ENCODE measurements at places on chromosomes 16 and 17. TPM values are rescaled to one million over a fixed set of nuclear protein-coding genes. Genes with fewer than 3 reads are reported as not detected.

- H3K27ac ChIP-seq = no peak overlapping the region
- DNase-seq = no peak
- H3K36me3 ChIP-seq = no peaks in the 10 kb centered on the region
- H3K27me3 ChIP-seq = no peaks in the 10 kb centered on the region
- H3K4me3 ChIP-seq = no peak overlapping the region
Measured at GRCh38 chr16:17359788-17360390, 110.9 kb downstream of the XYLT1 start.

DNA sequence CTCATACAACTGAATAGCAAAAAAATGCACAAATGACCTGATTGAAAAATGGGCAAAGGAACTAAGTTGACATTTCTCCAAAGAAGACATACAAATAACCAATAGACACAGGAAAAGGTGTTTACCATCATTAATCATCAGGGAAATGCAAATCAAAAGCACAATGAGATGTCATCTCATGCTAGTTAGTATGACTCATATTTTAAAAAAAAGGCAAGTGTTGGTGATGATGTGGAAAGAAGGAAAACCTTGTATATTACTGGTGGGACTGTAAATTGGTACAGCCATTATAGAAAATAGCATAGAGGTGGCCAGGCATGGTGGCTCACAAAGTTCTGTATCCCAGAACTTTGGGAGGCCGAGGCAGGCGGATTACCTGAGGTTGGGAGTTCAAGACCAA is 232.5 kb upstream of the ZFHX3 start:
- H3K27ac ChIP-seq = no peak overlapping the region
- no peaks in the 10 kb centered on the region for H3K36me3 ChIP-seq
- H3K4me1 ChIP-seq = no peaks in the 10 kb centered on the region
- no peaks in the 10 kb centered on the region for H3K27me3 ChIP-seq
- H3K4me3 ChIP-seq = no peak overlapping the region

DNA sequence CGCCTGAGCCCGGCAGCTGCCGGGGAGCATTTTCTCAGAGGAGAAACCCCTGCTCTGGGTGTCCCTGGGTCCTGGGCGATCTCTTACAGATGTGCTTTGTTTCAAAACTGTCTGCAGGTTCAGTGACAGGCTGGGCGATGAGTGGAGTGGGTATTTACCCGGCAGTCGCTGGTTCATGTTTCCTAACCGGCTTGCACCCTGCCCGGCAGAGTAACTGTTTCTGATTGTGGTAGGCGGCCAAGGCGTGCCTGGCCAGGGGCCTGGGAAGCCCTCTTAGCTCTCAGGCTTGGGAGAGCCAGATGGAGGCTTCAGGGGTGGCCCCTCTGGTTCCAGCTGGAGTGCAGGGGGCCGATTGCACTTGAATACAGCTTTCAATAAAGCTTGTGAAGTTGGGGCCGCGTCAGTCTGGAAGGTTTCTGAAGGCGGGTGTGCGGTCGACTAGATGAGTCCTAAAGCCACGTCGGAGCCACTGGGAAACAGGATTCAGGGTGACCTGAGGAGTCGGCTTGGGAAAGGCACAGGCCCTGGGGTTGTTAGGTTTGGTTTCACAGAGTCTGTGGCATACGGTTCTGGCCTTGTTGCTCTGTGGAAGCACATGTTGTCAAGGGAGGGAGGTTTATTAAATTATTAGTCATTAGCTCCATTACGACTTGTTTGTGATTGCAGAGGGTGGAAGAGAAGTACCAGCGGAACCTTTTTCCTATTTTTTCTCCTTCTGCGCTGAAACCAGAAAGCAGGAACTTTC is 1.4 kb downstream of the BAIAP2 start:
- no peaks in the 10 kb centered on the region for H3K36me3 ChIP-seq
- no peak for DNase-seq
- no peak overlapping the region for H3K4me3 ChIP-seq
- peaks cover 5% of the 10 kb centered on the region for H3K4me1 ChIP-seq
- no peaks in the 10 kb centered on the region for H3K27me3 ChIP-seq

DNA sequence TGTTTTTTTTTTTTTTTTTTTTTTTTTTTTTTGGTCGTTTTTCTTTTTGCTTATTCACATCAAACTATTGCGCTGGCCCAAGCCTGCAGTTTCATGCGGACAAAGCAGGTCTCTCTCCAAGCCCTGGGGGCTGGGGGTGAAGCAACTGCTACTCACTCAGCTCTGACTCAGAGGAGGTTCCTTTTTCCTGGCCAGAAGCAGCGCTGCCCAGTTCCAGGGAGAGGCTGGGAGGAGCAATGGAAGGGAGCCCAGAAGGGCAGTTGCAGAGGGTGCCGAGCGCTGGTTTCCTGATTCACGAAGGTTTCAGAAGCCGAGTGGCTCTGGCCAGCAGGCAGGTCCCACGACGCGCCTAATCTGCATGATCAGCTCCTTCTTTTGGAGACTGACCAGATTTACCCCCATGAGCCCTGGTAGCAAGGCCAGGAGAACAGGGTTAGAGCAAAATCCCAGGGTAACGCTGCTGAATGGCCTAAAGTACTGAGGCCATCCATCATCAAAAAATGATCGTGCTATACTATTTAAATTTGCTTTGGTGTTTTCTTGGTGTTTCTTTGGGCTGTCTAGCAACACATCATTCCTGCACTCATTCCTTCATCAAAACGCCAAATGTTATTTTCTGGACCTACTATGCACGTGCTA is 144.7 kb upstream of the SOX9 start:
- H3K4me1 ChIP-seq = no peaks in the 10 kb centered on the region
- no peaks in the 10 kb centered on the region for H3K27me3 ChIP-seq
- no peaks in the 10 kb centered on the region for H3K36me3 ChIP-seq
- H3K4me3 ChIP-seq = no peak overlapping the region
- H3K27ac ChIP-seq = no peak overlapping the region

DNA sequence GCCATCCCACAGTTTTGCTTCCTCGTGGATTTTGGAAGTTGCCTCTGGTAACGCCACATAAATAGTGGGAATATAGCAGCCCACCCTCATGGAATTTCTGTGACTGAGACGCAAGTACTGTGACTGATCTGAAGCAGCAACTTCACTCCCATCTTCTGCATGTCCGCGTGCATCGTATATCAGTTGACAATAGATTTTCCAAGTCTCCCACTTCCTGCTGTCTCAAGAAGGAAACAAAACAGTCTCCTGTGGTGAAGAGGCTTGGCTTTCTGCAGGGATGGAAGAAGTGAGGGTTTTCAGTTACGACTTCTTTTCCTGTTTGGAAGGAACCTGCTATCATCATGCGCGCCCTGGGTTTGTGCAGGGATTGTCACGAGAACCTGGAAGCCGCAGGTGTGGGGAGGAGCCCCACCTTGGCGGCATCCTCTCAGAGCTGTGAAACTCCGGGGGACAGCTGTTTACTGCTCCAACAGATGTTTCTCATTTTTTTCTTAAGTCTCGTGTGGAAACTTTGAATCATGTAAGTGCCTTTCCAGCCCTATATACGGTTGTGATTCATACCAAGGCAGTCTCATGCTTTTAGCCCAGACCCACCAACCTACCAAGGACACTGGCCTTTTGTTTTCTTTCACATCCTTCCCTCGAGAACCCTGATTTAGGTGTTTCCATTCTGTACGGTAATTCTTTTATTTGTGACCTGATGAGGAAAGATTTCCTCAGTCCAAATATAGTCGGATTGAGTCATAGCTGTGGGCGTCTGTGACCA is 57.5 kb downstream of the WIPI1 start:
- no peak overlapping the region for H3K4me3 ChIP-seq
- no peaks in the 10 kb centered on the region for H3K36me3 ChIP-seq
- no peaks in the 10 kb centered on the region for H3K27me3 ChIP-seq
- no peak for DNase-seq
- H3K27ac ChIP-seq = no peak overlapping the region

GRCh38 chr16:11572301-11572995 is 14.3 kb downstream of the LITAF start:
- no peaks in the 10 kb centered on the region for H3K36me3 ChIP-seq
- no peak for DNase-seq
- no peaks in the 10 kb centered on the region for H3K4me1 ChIP-seq
- H3K27ac ChIP-seq = no peak overlapping the region
- no peak overlapping the region for H3K4me3 ChIP-seq

GRCh38 chr17:69064001-69064400 is 3.3 kb upstream of the ABCA9 start:
- H3K36me3 ChIP-seq = no peaks in the 10 kb centered on the region
- peaks cover 8% of the 10 kb centered on the region for H3K4me1 ChIP-seq
- H3K27me3 ChIP-seq = no peaks in the 10 kb centered on the region

DNA sequence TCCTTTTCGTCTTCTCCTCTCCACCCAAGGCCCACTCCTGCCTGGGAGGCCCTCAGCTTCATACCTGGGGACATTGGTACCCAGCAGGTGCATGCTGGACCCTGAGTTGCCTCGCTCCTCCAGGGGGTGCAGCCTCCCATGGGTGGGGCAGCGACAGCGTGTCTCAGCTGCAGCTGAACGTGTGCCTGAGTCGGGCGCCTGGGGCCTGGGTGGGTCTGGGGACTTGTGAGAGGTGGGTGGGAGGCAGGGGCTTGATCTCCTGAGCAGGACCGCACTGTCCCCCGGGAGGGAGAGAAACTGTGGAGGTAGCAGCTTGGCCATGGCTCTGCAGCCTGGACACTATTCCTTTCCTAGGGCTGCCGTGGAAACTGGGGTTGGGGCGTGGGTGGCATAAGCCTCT is 24.8 kb upstream of the ENGASE start:
- H3K36me3 ChIP-seq = no peaks in the 10 kb centered on the region
- no peak overlapping the region for H3K27ac ChIP-seq
- H3K4me1 ChIP-seq = no peaks in the 10 kb centered on the region
- H3K27me3 ChIP-seq = no peaks in the 10 kb centered on the region
- DNase-seq = no peak
- no peak overlapping the region for H3K4me3 ChIP-seq

DNA sequence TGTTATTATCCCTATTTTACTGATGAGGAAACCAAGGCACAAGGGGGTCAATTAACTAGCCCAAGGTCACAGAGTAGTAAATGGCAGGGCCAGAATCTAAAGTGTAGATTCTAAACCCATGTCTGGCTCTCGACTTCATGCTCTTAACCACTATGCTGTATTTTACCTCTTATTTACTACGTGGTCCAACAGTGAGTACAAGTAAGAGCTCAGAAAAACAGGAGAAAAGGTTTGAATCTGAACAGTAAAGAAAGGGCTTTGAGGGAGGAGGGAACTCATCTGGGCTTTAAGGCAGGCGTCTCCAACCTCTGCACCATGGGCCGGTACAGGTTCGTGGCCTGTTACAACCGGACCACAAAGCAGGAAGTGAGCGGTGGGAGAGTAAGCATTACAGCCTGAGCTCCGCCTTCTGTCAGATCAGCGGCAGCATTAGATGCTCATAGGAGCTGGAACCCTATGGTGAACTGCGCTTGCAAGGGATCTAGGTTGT is 62.9 kb downstream of the SMURF2 start:
- no peak overlapping the region for H3K27ac ChIP-seq
- H3K4me3 ChIP-seq = no peak overlapping the region
- H3K4me1 ChIP-seq = peaks cover 12% of the 10 kb centered on the region
- no peaks in the 10 kb centered on the region for H3K27me3 ChIP-seq

DNA sequence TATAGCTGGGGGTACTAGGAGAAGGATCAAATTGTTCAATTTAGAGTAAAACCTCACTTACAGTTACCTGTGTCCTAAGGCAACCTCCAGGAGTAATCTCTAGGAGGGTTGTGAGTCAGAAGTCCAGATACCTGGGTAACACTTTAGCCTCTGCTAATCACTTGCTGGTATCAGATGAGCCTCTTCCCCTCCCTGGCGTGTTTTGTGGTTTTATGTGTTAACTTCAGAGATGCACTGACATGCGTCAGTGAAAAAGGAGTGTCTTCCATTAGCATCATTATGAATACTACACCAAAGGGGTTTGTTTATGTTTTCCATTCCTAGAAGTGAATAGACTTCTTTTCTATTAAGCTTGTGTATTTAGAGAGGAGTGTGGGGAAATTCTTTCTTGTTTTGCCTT is 208.2 kb downstream of the FTO start:
- H3K4me3 ChIP-seq = peak overlapping the region; percentile 26
- no peaks in the 10 kb centered on the region for H3K27me3 ChIP-seq
- no peaks in the 10 kb centered on the region for H3K36me3 ChIP-seq
- peak overlapping the region; percentile 31 for H3K27ac ChIP-seq
- H3K4me1 ChIP-seq = peaks cover 29% of the 10 kb centered on the region
- DNase-seq = peak; percentile 49

DNA sequence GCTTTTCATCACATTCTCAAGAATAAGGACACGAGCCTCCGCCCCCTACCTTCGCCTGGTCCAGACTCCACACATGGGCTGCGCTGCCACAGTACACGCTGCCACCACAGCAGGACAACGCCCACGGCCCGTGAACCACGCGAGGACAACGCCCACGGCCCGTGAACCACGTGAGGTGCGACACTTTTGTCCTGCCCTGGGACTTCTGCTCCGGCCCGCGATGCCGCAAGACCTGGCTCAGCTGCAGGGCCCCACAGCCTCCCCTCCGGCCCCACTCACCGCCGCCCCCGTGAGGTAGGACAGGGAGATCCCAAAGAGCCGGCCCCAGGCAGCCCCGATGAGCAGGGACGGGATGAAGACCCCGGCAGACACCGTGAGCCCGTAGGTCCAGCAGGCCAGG is 5.9 kb upstream of the CCDC154 start:
- H3K36me3 ChIP-seq = no peaks in the 10 kb centered on the region
- H3K27ac ChIP-seq = no peak overlapping the region

DNA sequence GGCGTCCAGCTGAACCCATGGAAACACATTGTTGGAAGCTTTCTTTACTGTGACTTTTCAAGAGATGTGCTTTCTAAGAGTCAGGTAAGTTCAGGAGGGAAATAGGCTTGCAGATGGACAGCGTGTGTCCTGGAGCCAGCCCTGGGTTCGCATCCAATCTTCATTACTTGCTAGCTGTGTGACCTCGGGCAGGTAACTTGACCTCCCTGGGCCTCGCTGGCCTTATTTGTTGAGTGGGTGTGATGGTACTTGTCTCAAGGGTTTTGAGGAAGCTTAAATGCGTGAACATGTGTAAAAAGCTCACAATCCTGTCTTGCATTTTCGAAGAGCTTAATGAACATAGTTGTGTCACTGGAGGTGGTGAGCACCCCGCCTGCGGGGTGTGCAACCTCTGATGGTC is 11.8 kb downstream of the ADGRG1 start:
- no peak overlapping the region for H3K27ac ChIP-seq
- H3K4me3 ChIP-seq = no peak overlapping the region
- no peaks in the 10 kb centered on the region for H3K27me3 ChIP-seq
- H3K36me3 ChIP-seq = no peaks in the 10 kb centered on the region
- no peak for DNase-seq

GRCh38 chr17:76659928-76660655 is 16.5 kb upstream of the ST6GALNAC1 start:
- DNase-seq = no peak
- H3K4me3 ChIP-seq = no peak overlapping the region
- H3K4me1 ChIP-seq = no peaks in the 10 kb centered on the region
- H3K27me3 ChIP-seq = no peaks in the 10 kb centered on the region

DNA sequence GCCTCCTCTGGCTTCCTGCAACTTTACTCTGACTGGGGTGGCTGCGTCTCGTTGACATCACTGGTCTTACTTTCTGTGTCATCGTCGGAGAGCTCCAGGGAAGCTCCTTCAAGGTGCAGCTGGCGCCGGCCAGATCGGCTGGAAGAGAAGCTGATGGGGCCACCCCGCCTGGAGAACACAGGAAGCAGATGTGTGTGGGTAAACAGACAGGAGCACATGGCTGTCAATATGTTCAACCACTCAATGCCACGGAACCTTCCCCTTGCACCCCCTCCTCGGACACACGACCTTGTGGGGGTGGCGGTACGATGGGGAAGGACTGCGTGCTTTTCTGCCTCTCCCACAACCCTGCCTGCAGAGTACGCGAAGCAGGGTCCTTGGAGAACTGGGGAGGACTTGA is 40.1 kb downstream of the NDEL1 start:
- H3K36me3 ChIP-seq = peaks cover 9% of the 10 kb centered on the region
- H3K27ac ChIP-seq = no peak overlapping the region
- no peak overlapping the region for H3K4me3 ChIP-seq
- no peaks in the 10 kb centered on the region for H3K27me3 ChIP-seq

Gene GNG13
- not detected for total RNA-seq

Gene TLCD3B
- not detected for total RNA-seq

Gene GPR139
- total RNA-seq = not detected

Gene SLC5A2
- total RNA-seq = not detected

Gene RNU2-1
- not detected for total RNA-seq

Gene ARL5C
- not detected for total RNA-seq

Gene CCDC200
- not detected for total RNA-seq

Gene OR1D2
- not detected for total RNA-seq

Measured in Karpas-422 (cell line).